ENCODE measurements at places on chromosomes 7 and 10. TPM values are rescaled to one million over a fixed set of nuclear protein-coding genes. Genes with fewer than 3 reads are reported as not detected.

DNA sequence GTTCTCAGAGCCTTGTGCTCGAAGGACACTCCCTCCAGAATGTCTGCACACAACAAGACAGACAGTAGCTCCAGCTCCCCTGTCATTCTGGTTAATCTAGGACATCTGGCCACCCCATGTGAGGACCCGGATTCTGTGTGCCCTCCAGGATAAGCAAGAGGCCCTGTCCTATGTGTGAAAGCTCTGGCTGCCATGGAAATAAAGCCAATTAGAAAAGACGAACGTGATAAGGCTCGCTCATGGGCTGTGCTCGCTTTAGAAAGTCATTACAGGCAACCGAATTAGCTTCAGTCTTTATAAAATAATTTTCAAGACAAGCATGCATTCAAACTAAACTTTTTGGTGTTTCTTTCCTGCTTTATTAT, 263.4 kb downstream of the INHBA start:
- no peak for DNase-seq

GRCh38 chr7:25777969-25778708, 373.9 kb upstream of the NFE2L3 start:
- DNase-seq = no peak

DNA sequence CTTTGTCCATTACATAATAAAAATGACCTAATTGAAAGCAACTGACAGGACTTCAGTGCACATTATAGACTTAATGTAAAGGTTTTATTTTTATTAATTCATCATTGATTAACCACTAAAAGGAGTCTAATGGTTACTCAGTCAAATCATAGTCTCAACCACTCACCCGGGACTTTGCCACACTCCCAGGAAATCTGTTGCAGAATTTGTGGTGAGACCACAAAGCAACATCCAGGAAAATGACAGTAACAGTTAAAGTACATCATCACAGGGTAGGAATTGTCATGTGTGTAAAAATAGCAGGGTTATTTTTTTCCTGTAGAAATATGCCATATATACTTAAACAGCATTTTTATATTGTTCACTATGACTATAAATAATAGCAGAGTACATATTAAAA, 6.3 kb upstream of the HGF start:
- no peak for DNase-seq

The COL17A1 gene
- total RNA-seq = not detected

- DNase-seq = no peak
These were observed 277.6 kb downstream of the KCNMA1 start for GRCh38 chr10:77359950-77360520.

The TRIM50 gene
- not detected for total RNA-seq

DNA sequence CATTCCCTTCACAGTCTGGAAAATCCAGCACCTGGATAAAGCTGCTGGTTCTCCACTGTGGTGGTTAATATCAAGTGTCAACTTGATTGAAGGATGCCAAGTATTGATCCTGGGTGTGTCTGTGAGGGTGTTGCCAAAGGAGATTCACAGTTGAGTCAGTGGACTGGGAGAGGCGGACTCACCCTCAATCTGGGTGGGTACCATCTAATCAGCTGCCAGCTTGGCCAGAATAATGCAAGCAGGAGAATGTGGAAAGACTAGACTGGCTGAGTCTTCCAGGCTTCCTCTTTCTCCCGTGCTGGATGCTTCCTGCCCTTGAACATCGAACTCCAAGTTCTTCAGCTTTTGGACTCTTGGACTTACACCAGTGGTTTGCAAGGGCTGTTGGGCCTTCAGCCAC, 48.4 kb downstream of the C10orf143 start:
- no peak for DNase-seq

DNA sequence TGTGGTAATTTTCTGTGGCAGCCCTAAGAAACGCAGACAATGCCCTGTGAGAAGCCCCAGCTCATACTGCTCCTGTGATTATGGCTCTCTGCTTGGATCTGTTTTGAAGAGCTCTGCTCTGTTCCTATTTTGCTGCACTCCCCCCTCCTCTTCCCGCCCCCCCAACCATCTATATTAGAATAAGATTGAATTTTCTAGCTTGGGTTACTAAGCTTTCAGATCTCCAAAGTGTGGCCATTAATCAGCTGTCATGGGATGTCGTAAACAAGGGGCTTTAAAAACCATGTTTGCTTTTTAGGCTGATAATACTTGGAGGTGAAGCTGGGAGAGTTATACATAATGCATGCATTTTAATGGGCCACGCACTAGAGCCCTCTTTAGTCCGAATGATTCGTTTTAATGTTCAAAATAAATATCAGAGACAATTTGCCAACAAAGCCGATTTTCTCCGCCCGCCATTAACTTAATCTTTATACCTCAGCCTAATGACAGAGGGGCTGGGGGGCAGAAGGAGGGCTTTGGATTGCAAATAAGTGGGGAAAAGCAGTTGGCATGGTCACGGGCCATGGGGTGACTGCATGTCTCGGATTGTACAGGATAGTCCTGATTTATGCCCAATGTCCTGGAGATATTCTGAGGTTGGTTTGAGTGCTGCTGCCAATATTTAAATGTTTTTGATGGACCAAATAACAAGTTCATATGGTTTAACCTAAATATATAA, 165.5 kb downstream of the RPS24 start:
- no peak for DNase-seq

The PNLIPRP2 gene
- not detected for total RNA-seq

DNA sequence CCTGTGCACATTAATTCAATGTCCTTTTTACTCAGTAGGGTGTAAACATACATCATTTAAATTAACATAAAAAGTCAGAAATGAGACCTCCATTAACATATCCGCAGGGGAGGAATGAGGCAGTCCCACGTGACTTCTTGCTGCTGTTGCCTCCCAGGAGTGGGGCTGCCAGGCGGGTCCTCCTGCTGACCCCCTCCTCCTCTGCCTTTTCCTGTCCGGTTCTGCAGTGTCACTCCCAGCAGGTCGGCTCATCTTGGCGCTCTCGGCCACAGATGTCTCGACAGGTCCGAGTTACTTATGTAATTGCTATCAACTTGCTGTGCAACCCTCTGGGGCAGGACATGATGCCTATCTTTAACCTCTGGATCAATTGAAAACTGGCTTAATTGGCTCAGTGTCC, 329.6 kb downstream of the GALNT17 start:
- DNase-seq = no peak

DNA sequence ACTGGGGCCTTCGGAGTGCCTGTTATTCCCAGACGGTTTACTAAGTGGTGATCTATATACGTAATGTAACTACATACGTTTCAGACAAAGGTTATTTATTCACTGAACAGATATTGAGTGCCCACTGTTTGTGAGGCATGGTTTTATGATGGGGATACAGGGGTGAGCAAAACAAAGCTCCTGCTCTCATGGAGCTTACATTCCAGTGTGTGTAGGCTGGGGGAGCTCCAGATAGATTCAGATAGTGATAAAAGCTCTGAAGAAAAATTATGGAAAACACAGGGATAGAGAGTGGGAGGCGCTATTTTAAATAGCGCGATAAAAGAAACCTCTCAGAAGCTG, 466 bp upstream of the DNAJB12 start:
- DNase-seq = no peak

The CC2D2B gene
- 1.2 TPM for total RNA-seq

DNA sequence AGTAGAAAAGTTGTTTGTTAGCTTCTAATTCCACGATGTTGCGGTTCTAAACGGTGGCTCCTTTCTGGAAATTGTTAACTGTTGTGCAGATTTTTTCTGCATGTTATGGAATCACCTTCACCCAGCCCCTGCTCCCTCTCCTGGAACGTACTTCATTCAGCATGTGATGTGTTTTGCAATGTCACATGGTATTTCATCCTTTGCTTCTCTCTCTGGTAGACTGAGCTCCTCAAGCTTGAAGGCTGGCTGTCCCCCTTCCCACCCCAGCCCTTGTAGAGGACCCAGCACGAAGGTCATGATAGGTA, 4.4 kb downstream of the PPP2R2D start:
- DNase-seq = no peak

The VWDE gene
- total RNA-seq = not detected

DNA sequence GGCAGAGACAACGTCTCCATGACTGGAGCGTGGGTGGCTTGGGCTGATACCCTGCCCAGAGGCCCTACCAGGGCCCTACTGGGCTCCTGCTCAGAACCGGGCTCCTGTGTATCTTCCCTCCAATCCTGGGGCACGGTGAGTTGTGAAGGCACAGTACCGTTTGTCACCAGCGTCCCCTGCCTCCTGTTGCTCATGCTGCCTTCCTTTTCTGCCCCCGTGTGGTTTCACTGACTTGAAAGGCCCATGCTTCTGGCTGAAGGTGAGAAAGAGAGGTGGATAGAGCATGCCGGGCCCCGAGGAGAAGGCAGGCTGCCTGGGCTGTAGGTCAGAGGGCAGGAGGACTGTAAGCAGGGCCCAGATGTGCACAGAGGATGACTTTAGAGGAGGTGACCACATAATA, 9.1 kb upstream of the DMBT1 start:
- no peak for DNase-seq

GRCh38 chr10:22977751-22978150, 49.9 kb downstream of the ARMC3 start:
- DNase-seq = no peak

DNA sequence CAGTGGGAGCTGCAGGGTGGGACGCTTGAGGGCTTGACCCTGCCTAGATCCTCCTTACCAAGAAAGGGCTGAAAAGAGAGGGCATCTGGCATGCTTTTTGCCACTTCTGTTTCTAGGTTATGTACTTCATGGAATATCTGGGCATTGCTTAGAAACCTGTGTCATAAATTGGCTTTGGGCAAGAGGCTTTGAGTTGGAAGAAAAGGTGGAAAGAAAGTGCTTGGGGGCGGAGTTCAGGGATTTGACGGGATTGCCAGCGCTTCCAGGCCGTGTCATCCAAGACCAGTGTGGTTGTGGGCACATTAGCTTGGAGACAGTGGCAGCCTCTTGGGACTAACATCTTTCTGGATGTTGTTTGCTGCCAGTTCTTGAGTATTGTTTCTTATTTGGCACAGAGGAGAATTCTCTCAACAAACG, 825 bp downstream of the ZNF862 start:
- no peak for DNase-seq

- DNase-seq = no peak
These were observed 14.1 kb upstream of the CSGALNACT2 start for GRCh38 chr10:43124094-43124521.

GRCh38 chr7:2681929-2682799, 5.8 kb upstream of the AMZ1 start:
- no peak for DNase-seq

GRCh38 chr10:121787169-121787568, 140.7 kb downstream of the ATE1 start:
- no peak for DNase-seq

DNA sequence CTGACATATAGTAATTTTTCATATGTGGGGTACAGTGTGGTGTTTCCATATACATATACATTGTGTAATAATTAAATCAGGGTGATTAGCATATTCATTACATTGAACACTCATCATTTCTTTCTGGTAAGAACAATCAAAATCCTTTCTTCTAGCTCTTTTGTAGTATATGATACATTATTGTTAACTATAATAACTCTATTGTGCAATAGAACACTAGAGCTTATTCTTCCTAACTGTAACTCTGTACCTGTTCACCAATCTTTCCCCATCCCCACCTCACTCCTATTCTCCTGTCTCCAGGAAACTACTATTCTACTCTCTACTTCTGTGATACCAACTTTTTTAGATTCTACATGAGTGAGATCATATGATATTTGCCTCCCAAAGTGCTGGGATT, 9.4 kb downstream of the BZW2 start:
- DNase-seq = no peak

GRCh38 chr10:113627836-113628235, 36.0 kb downstream of the NRAP start:
- DNase-seq = no peak

The CPA4 gene
- total RNA-seq = not detected

The CCDC172 gene
- total RNA-seq = not detected

- no peak for DNase-seq
These were observed 85.9 kb downstream of the ADD3 start for GRCh38 chr10:110093722-110094121.

The CPEB3 gene
- total RNA-seq = 5.0 TPM

All from B cell (primary cell).